ENCODE measurements at places on chromosomes 2 and 18.
A peak's percentile ranks its signal among the peaks of the same experiment; 100 is the strongest.

DNA sequence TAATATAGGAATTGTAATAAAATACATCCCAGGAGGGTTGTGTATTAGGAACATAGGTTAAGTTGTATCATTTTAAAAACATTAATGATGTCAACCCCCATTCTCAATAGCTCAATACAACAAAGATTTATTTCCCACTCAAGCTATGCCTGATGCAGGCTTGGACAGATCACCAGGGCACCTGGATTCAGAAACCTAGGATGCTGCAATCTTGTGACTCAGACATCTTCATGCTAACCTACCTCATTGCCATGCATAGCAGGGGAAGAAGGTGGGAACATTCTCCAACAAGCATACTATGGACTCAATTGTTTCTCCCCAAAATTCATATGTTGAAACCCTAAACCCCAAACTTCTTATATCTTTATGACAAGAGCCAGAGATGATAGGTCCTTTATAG lies 244.2 kb downstream of the CD226 start:
- no peak for DNase-seq

- no peak for DNase-seq
Observed at GRCh38 chr18:61955644-61956043, 62.8 kb upstream of the RNF152 start.

DNA sequence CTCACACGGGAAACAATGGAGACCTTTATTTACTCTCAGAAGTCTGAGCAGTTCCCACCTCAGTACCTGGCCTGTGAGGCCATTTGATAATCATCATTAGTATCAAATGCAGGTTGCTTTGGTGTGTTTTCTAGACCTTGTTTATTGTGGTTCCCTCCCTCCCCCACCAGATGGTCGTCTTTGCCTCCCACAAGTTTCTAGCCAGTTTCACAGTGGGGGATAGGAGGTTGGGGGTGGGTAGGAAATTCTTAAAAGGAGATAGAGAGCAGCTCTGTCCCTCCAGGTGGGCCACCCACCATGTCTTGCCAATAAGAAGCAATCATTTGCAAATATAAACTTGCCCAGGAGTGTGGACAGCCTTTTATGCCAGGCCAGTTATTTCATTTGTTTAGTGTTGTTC lies 31.3 kb downstream of the SETBP1 start:
- DNase-seq = no peak

- no peak for DNase-seq
Observed at GRCh38 chr2:169895294-169895985, 68.2 kb downstream of the UBR3 start.

DNA sequence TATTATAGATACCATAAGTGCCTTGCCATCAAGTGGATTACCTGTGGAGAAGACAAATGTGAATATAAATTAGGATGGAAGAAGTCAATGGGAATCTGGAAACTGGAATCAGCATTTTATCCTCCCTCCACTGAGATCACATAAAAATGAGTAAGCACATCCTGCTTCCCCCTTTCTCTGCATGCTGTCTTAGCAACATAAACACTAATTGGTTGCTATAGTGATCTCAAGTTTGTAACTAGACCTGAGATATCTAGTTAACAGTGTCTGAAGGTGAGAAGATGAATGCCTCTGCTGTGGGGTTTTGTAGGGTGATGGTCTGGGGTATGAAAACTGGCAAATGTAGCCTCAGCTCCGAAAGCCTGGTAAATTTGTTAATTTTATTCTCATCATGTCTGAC lies 1357.5 kb upstream of the CELF4 start:
- no peak for DNase-seq

- DNase-seq = no peak
Observed at GRCh38 chr2:159229476-159230144, 56.9 kb downstream of the WDSUB1 start.

DNA sequence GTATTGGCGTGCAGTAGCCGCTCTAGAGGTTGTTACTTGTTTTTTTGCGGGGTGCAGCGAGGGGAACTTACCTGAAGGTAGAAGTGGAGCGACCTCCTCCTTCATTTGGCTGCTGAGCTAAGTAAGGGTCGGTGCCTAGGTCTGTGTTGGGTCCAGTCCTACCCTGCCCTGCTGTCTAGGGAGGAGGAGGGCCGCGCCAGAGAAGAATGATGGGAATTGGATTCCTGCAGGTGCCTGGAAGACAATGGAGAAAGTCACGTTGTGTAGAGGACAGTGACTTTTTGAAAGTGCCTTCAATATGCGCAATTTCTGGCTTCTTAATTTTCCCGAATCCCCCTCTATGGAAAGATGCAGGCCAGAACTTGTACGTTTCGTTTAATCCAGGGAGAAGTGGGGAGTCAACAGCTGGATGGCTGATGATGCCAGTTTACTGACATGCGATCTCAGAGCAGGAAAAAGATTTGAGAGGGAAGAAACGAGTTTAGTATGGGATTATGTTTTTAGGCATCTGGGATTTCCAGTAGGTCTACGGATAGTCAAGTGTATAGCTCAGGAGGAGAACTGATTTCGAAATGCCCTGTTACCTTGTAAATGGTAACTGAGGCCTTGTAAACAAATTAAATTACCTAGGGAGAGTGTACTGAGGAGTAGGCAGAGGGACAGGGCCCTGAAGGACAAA lies 653 bp downstream of the MRPS9 start:
- DNase-seq = no peak

GRCh38 chr2:232633413-232634205 lies at the start of gene EFHD1:
Gene EFHD1, plus strand, starts transcription at chr2:232633604. Its CDS starts 101 bp downstream, at chr2:232633705.
- peak; percentile 55 for DNase-seq

DNA sequence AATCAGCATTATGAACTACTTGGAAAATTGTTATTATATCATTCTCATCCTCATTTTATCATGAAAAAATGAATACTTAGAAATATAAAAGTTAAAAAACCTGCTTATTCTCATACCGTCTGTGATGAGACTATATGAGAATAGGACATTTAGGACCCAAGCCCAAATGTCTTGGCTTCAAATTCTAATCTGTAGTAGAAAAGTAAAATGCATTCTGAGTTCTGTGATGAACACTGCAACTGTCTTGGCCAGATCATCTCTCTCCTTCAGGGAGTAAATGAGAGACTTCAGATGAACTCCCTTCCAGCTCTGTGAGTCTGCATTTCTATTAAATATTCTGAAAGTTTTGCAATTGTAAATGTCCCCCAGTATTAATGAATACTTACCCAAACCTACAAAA lies 940.7 kb upstream of the KLHL29 start:
- no peak for DNase-seq

- no peak for DNase-seq
Observed at GRCh38 chr2:40279001-40279400, 172.9 kb downstream of the SLC8A1 start.

- DNase-seq = no peak
Observed at GRCh38 chr2:42653908-42654445, 85.5 kb downstream of the MTA3 start.

DNA sequence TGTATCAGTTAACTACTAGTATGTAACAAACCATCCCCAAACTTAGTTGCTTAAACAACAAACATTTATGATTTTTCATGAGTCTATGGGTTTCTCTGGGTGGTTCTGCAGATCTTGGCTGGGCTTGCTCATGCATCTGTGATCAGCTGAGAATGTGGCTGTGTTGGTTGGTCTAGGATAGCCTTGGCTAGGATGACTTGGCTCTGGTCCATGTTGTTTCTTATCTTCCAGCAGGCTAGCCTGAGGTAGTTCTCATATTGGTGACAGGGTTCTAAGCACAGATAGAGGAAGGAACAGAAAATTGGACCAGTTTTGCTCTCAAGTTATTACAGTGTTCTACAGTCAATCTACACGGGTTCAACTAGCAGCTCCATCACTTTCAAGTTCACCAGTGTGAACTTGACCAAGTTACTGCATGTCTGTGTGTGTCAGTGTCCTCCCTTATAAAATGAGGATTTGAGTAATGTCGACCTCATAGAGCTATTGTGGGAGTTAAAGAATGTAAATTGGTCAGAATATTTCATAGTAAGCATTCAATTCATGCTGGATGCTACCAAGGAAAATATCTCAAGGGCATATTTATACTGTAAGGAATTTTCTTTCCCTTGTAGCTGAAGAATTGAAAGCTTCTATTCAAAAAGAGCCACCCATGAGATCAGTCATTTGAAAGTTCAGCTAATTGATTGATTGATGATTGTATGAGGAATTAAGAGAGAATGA lies 65.3 kb downstream of the MYO3B start:
- DNase-seq = no peak

DNA sequence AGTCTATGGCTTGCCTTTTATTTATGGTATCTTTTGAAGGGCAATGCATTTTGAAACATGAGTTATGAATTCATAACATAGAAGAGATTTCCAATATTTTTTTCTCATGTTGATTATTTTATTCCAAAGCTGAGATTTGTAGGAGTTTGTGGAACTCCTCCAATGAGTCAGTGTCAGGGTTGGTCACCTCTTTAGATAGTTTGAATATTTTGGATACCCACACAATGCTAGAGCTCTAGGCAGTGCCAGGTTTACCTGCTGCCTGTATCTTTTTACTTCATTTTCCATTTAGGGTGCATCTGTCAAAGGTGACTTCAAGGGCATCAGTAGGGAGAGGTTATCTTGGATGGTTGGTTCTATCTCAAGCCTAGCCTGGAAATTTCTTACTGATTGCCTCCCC lies 152.7 kb downstream of the CERS6 start:
- DNase-seq = no peak

DNA sequence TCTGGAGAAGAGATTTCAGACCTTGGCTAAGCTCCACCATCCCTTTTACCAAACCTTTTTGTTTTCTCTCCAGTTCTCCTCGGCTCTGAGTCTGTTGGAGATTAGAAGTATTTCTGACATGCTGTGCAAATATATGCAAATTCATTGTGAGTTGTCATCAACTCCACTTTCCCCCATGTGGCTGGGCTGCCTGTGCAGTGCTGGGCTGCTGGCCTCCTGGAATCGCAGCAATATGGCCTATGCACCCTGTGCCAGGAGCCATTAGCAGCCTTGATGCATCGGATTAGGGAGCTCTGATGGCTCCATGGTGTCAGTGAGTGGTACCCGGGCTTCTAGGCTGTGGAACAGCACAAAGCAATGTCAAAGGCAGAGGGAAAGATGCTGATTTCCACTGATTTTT lies 80.0 kb downstream of the GPR39 start:
- DNase-seq = no peak

GRCh38 chr2:102523651-102524050 lies 50.6 kb downstream of the SLC9A4 start:
- no peak for DNase-seq

Measured in NCI-H446 (cell line).